ENCODE measurements at places on chromosomes 16 and 17.

DNA sequence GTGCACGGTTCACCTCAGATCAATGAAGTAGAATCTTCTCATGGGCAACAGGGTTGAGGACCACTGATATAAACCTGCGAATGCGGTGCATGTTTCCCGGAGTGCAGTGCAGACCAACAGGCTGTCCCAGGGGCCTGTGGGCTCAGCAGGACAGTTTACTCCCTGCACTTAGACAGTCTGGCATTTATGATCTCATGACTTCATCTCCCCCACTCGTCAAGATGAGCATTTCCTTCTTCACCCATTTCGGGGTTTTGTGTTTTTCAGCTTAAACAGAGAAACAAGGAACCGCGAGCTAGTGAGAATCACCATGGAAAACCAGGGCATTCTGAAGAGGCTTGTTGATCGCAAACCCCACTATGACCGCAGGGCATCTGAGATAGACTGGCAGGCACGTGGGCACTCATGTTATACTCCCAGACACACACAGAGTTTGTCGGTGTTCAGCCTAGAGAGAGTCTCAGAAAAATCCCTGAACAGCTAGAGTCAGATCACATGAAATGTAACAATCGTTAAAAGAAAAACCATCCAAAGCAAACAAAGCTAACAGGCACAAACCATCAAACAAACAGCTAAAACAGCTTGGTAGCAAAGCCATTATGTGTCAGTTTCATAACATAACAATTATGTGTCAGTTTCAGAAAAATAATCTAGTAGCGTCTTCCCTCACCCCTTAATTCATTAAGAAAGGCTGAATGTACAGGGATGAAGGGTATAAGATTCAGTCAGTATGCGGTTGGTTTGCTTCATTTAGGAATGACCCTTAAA is 2.9 kb downstream of the CFAP97D1 start:
- H3K27me3 ChIP-seq: peaks cover 52% of the 10 kb centered on the region
- peaks cover 3% of the 10 kb centered on the region for H3K4me1 ChIP-seq
- no peak overlapping the region for H3K27ac ChIP-seq
- H3K4me3 ChIP-seq: no peak overlapping the region

GRCh38 chr17:27575912-27576252 is 55.1 kb upstream of the LGALS9 start:
- no peaks in the 10 kb centered on the region for H3K27me3 ChIP-seq
- H3K4me1 ChIP-seq: peaks cover 22% of the 10 kb centered on the region
- H3K36me3 ChIP-seq: no peaks in the 10 kb centered on the region
- no peak overlapping the region for H3K27ac ChIP-seq
- H3K4me3 ChIP-seq: no peak overlapping the region
- no peak for DNase-seq

DNA sequence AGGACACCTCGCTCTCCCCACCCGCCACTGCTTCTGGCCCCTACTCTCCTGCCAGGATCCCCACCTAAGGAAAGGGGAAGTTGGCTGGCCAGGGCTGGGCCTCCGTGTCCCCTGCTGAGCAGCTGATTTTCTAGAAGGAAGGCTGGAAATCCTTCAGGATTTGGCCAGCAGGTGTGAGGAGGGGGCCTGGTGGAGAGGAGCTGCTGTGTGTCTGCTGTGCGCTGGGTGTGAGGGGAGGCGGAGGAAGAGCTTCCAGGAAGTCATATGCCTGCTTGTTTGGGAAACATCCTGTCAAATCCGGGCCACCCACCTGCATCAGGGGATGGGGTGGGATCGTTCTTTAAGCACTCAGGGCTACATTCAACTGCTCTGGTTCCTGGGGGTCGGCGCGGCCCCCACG is 28.6 kb downstream of the TPSG1 start:
- DNase-seq: no peak
- no peaks in the 10 kb centered on the region for H3K36me3 ChIP-seq

GRCh38 chr17:75502072-75502720 is 13.1 kb downstream of the CASKIN2 start:
- no peaks in the 10 kb centered on the region for H3K4me1 ChIP-seq
- H3K27ac ChIP-seq: no peak overlapping the region
- H3K27me3 ChIP-seq: no peaks in the 10 kb centered on the region
- no peak overlapping the region for H3K4me3 ChIP-seq
- no peaks in the 10 kb centered on the region for H3K36me3 ChIP-seq
- no peak for DNase-seq

GRCh38 chr16:73037331-73037745 is 10.6 kb downstream of the ZFHX3 start:
- peaks cover 5% of the 10 kb centered on the region for H3K4me1 ChIP-seq
- no peaks in the 10 kb centered on the region for H3K36me3 ChIP-seq
- DNase-seq: no peak

GRCh38 chr17:64496348-64496785 is 487 bp downstream of the POLG2 start:
- H3K36me3 ChIP-seq: peaks cover 15% of the 10 kb centered on the region
- peaks cover 58% of the 10 kb centered on the region for H3K4me1 ChIP-seq
- peak overlapping the region; percentile 100 for H3K4me3 ChIP-seq

- H3K36me3 ChIP-seq: peaks cover 4% of the 10 kb centered on the region
- peaks cover 7% of the 10 kb centered on the region for H3K4me1 ChIP-seq
- H3K27me3 ChIP-seq: no peaks in the 10 kb centered on the region
- H3K4me3 ChIP-seq: no peak overlapping the region
- H3K27ac ChIP-seq: no peak overlapping the region
Measured at GRCh38 chr17:32805029-32805976, 71.6 kb downstream of the MYO1D start.

GRCh38 chr17:78332991-78333390 is 26.9 kb downstream of the SOCS3 start:
- no peak for DNase-seq
- peaks cover 30% of the 10 kb centered on the region for H3K4me1 ChIP-seq
- H3K27ac ChIP-seq: peak overlapping the region; percentile 96
- no peaks in the 10 kb centered on the region for H3K36me3 ChIP-seq
- no peaks in the 10 kb centered on the region for H3K27me3 ChIP-seq

GRCh38 chr17:19316761-19317358 is 45.7 kb downstream of the B9D1 start:
- peaks cover 17% of the 10 kb centered on the region for H3K27me3 ChIP-seq
- peaks cover 4% of the 10 kb centered on the region for H3K36me3 ChIP-seq
- no peak overlapping the region for H3K4me3 ChIP-seq
- no peak overlapping the region for H3K27ac ChIP-seq

- H3K4me3 ChIP-seq: no peak overlapping the region
- no peaks in the 10 kb centered on the region for H3K27me3 ChIP-seq
- no peak overlapping the region for H3K27ac ChIP-seq
- peaks cover 28% of the 10 kb centered on the region for H3K4me1 ChIP-seq
- DNase-seq: no peak
Measured at GRCh38 chr17:66533572-66533971, 231.2 kb downstream of the PRKCA start.
